ENCODE measurements at places on chromosomes 11 and 22. TPM values are rescaled to one million over a fixed set of nuclear protein-coding genes. Genes with fewer than 3 reads are reported as not detected.

DNA sequence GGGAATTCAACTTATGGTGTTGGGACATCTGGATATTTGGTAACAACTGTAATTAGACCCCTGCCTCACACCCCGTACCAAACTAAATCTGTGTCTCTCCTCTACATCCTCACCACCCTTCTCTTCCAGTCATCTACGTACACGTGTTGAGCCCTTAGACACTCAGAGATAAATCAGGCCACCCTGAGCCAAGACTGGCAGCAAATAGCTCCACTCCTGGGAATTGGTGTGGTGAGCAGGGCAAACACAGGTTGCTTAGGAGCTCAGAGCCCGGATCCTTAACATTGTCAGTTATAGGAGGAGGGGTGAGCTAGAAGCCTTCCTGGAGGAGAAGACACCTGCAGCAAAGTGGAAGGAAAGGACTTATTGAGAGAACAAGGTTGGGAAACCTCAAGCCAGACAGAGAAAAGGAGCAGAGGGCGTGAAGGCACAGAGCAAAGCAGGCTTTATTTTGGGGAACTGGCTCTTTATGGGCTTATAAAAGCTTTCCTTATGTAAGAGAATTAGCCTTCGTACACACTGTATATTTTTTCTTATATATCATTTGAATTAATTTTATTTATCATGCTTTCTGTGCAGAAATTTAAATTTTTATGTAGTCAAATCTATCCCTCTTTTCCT lies 36.9 kb upstream of the KLHL35 start:
- H3K4me3 ChIP-seq, result no peak overlapping the region
- no peak overlapping the region for H3K27ac ChIP-seq
- no peak for DNase-seq

DNA sequence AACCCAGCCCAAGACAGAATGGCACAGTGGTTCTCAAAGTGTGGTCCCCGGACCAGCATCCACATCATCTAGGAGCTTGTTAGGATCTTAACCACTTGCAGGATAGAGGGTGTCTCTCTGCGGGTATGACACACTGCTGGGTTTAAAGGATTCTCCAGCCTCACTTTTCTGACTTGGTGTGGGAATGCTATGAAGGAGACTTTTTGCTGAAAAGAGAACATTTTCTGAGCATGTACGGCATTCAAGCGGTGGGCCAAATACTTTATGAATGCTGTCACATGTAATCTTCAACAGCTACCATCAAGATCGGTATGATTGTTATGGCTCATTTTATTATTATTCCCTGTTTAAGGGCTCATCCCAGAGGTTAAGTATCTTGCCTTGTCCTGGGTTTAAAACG lies 1.8 kb upstream of the CD82 start:
- H3K4me1 ChIP-seq, result peaks cover 51% of the 10 kb centered on the region
- H3K36me3 ChIP-seq, result no peaks in the 10 kb centered on the region
- DNase-seq, result no peak
- no peaks in the 10 kb centered on the region for H3K27me3 ChIP-seq
- H3K27ac ChIP-seq, result peak overlapping the region; percentile 98

P2RY6 gene
- 1.3 TPM for total RNA-seq

DNA sequence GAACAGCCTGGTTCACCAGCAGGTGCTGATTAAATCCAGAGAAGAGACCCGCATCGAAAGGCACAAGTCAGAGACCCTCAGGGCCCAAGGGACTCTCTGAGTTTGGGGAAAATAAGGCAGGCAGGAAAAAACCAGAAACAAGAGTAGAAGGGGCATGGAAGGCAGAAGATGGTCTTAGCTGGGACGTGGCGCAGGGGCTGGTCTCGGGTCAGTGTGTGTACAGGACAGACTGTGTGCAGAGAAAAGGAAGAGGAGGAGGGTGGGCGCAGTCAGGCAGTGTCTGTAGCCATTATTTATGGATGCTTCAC lies 31.3 kb downstream of the PPP2R1B start:
- H3K4me1 ChIP-seq, result peaks cover 92% of the 10 kb centered on the region
- H3K27me3 ChIP-seq, result no peaks in the 10 kb centered on the region
- peaks cover 8% of the 10 kb centered on the region for H3K36me3 ChIP-seq
- H3K27ac ChIP-seq, result peak overlapping the region; percentile 93
- no peak for DNase-seq
- peak overlapping the region; percentile 34 for H3K4me3 ChIP-seq

DNA sequence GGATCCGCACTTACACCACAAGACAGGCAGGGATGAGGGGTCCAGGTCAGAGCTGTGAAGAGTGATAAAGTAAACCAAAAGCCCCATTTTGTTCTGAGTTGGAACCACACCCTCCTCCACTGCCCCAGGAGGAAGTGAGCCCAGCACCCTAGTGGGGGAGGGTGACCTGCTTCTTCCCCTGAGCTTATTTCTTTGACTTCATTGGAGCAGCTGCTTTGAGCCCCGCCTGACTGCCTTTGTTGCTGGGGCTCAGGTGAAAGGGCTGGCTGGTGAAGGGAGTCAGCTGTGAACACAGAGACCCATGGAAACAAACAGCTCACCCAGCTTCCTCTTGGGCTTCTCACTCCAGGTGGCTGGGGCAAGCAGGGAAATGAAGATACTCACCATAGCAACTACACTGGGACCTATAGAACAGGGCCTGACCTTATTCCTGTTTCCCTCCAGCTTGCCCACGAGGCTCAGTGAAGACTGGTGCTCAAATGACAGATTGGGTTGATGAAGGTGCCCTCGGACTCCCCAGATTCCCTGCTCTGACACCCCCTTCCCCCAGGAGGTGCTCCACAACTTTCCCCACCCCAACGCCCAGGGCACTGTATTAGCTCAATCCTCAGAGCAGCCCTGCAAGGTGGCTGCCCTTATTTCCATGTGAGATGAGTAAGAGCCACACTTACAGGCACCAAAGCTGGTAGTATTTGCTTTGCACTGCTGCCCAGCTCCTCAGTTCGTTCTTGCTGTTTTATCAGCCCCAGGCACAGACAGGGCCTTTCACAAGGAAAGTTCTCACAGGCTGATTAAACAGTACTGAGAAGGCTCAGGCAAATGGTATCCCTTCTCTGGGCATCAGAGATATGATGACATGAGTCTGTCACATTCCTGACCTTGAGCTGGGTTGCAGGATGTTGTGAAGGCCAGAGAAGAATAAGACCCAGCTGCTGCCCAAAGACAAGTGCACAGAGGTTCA lies 2.4 kb downstream of the UCP2 start:
- peaks cover 48% of the 10 kb centered on the region for H3K4me1 ChIP-seq
- H3K27me3 ChIP-seq, result no peaks in the 10 kb centered on the region
- H3K27ac ChIP-seq, result peak overlapping the region; percentile 80

- H3K27ac ChIP-seq, result no peak overlapping the region
- H3K27me3 ChIP-seq, result peaks cover 45% of the 10 kb centered on the region
- peaks cover 8% of the 10 kb centered on the region for H3K4me1 ChIP-seq
- H3K36me3 ChIP-seq, result no peaks in the 10 kb centered on the region
These were observed 23.4 kb upstream of the PKNOX2 start for GRCh38 chr11:125141178-125141577.

OR51E2 gene
- not detected for total RNA-seq

DNA sequence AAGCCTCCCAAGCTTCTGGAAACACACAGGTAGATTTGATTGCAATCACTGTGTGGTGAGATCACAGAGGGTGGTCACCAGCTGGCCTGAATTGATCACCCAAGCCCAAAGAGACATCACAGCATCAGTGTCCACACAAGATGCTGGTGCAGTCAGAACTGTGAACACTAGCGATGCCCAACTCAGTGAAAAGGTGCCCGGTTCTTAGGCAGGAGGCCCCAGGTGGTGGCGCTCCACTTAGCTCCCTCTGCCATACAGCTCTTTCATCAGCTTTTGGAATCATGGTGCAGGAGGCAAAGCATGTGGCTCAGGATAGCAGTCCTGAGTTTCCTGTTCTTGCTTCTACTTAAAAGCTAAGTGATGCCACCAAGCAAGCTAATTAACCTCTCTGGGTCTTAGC lies 11.1 kb downstream of the DGCR2 start:
- H3K36me3 ChIP-seq, result no peaks in the 10 kb centered on the region
- no peak overlapping the region for H3K27ac ChIP-seq
- DNase-seq, result no peak
- no peak overlapping the region for H3K4me3 ChIP-seq

TTC17 gene
- total RNA-seq, result 84.0 TPM

- H3K4me1 ChIP-seq, result no peaks in the 10 kb centered on the region
- H3K27me3 ChIP-seq, result no peaks in the 10 kb centered on the region
- H3K36me3 ChIP-seq, result peaks cover 94% of the 10 kb centered on the region
- H3K4me3 ChIP-seq, result no peak overlapping the region
- H3K27ac ChIP-seq, result no peak overlapping the region
- DNase-seq, result no peak
These were observed 26.8 kb upstream of the PHLDA2 start for GRCh38 chr11:2955906-2956476.

DNA sequence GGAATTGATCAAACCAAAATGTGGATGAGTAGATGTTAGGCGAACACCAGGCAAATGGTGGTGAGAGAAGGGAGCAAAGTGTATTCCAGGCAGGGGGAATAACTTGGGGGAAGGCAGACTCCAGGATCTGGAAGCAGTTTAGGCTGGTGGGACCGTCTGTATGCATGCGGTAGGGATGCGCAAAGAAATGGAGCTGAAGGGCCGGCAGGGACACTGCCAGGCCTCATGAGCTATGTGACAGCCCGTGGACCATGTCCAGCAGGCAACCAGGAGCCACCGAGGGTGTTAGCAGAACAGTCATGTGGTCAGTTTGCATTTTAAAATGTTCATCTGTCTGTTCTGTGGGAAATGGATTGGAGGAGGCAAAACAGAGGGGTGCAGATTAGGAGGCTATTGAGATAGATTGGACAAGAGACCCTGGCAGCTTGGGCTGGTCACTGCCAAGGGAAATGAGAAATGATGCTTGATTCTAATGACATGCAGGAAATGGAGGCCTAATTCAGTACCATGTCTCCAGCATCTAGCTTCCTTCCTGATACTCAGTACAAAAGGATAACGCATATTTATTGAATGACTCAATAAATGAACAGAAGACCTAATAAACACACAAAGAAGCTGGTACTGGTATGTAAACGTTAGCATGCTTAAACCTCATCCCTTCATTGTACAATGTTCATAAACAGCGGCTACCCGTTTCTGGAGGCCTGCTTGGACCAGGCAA lies 412.4 kb downstream of the BUD13 start:
- H3K36me3 ChIP-seq, result no peaks in the 10 kb centered on the region
- no peak for DNase-seq
- H3K27me3 ChIP-seq, result peaks cover 5% of the 10 kb centered on the region
- H3K4me1 ChIP-seq, result no peaks in the 10 kb centered on the region
- H3K27ac ChIP-seq, result no peak overlapping the region

- no peak for DNase-seq
- H3K27me3 ChIP-seq, result no peaks in the 10 kb centered on the region
These were observed 116.3 kb downstream of the CCDC81 start for GRCh38 chr11:86491027-86491426.

DNA sequence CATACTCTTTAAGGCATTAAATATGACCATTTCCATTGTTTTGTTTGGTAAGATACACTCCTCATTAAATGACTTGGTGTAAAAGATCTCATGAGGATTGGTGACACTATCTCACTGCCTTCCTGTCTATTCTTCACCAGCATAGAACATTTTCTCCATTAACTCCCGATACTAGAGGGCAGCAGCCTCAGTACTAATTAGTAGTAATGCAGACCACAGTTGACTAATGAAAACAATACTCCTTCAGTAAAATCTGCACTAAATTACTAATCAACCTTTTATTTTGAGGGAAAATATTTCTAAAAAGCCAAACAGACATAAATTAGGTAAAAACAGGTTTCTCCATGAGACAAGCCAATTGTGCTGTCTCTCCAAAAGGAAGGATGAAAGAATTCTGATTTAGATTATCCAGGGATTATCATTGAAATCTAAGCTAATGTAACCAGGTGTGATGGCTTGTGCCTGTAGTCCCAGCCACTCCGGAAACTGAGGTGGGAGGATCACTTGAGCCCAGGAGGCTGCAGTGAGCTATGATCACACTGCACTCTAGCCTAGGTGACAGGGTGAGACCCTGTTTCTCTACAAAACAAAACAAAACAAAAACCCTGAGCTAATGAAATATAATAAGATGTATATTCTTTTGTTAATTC lies 9.4 kb downstream of the PGM2L1 start:
- peak; percentile 80 for DNase-seq
- H3K4me3 ChIP-seq, result no peak overlapping the region
- no peaks in the 10 kb centered on the region for H3K27me3 ChIP-seq

DNA sequence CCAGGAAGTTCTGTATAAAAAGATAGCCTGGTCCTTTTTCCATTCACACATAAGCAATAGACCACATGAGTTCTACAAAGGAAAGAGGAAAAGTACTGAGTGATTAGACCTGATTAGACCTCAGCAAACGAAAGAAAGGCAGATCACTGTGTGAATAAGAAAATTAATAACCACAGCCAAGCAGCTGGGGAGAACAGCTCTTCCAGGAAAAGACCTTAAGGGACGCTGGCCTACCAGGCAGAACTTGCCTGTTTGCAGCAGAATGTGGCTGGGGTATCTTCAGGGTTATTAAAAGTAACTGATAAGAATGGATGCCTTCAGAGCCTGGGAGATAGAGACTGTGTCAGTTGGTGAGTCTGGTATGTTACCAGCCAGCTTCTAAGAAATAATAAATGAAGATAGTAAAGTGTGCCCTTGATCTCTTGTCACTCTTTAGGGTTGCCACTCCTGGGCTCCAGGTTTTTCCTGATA lies 172.9 kb downstream of the DBX1 start:
- H3K36me3 ChIP-seq, result no peaks in the 10 kb centered on the region
- no peaks in the 10 kb centered on the region for H3K4me1 ChIP-seq
- H3K27me3 ChIP-seq, result no peaks in the 10 kb centered on the region
- DNase-seq, result no peak

ANKK1 gene
- not detected for total RNA-seq

DNA sequence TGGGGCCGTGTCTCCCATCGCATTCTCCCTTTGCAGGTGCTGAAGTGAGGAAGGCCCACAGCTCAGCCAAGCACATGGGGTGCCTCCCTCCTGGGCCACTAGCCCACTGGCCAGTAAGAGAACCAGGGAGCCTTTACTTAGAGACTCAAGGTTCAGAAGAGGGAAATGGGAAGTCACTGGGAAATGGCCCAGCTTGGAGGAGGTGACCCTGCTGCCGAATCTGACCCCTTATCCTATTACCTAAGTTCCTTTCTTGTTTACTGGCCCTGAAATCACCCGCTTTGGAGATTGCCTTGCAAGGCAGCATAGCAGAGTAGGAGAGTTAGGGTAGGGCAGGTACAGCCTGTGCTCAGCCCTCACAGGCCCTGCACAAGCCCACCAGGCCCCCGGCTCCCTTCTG lies 24.4 kb downstream of the UPB1 start:
- H3K4me3 ChIP-seq, result no peak overlapping the region
- H3K27ac ChIP-seq, result no peak overlapping the region
- H3K36me3 ChIP-seq, result no peaks in the 10 kb centered on the region

- peaks cover 93% of the 10 kb centered on the region for H3K4me1 ChIP-seq
- DNase-seq, result peak; percentile 67
- peak overlapping the region; percentile 76 for H3K4me3 ChIP-seq
- peaks cover 5% of the 10 kb centered on the region for H3K36me3 ChIP-seq
These were observed 70.2 kb upstream of the PPARA start for GRCh38 chr22:46079861-46080821.

Data from stomach (tissue), 19 donors.